Kasumi-1 (cell line): ENCODE measurements at places on chromosomes 7 and 10.

GRCh38 chr7:151867912-151868311, 9.0 kb downstream of the PRKAG2 start:
- no peak for DNase-seq

DNA sequence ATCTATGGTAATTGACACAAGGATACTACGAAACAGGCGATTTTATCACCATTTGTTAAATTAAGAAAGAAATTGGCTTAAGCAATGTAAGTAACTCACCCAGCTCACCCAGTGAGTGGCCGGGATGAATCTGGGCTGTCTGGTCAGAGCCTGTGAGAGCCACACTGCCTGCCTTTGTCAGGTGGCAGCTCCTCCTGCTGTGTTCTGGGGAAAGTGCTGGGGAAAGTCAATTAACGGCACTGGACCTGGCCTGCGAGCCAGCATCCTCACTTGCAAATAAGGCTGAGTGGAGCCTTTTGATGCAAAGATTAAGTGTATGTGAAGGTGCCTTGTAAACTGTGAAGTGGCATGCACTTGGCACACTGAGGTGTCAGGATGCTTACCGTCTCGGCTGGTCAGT, 13.4 kb upstream of the CXCL12 start:
- DNase-seq, result no peak

DNA sequence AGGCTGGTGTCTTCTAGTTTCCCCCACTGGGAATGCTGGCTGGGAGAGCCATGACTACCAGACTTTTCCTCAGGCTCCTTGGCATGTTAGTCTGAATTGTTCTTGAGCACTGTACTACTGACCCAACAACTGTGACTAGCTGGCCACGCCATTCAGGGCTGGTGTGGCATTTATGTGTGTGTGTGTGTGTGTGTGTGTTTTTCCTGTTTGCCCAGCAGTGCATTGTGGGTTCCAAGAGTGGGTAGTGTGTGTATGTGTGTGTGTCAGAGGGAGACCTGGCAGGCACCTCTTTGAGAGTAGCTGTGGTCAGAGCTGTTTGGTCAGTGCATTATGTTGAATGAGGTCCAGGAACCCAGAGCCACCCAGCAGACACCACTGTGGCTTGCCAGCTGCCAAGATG, 9.2 kb downstream of the PCBD1 start:
- no peak for DNase-seq

DNA sequence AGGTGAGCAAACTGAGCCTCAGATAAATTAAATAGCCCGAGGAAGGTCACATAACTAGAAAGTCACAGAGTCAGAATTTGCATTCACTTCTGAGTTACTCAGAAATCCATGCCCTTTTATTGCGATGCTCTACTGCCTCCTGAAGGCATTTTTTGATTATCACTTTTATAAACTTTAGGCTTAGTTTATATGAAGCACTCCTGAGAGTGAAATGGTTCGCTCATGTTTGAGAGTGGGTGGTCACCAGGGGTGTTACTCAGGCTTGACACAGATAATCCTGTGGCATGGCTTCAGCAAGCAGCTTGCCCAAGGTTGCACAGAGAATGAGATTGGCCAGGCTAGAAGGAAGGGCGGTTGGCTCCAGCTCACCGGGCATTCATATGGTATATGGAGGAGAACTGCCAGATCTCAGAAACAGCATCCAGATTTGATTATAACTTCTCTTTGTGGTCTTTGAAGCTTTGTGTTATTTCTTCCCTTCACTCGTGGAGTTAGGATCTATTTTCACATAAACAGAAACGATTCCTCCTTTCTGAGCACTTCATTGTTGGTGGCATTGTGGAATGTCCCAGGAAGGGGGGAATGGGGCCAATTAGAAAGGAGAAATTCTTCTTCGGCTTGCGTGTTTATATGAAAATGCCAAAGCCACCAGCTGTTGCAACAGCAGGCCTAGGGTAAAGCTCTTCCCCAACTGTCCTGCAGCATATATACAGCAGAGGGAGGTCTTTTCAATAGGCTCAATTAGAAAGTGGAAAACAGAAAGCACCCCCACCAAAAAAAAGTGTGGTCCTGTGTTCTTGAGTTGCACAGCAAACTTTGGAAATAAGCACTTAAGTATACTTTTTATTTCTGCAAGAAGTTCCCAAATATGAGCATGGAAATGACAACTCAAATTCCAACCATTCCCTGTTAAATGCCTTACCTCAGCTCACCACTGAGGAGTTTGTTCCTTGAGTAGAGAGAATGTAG, 628.8 kb downstream of the SUGCT start:
- no peak for DNase-seq

- no peak for DNase-seq
These were observed 370.3 kb upstream of the LRRN3 start for GRCh38 chr7:110720626-110721025.

GRCh38 chr10:68471063-68471585, 649 bp downstream of the DNA2 start:
- peak; percentile 41 for DNase-seq

GRCh38 chr10:43931308-43931930, 282.7 kb upstream of the ZNF32 start:
- DNase-seq, result no peak

GRCh38 chr7:33909755-33910154, 4.4 kb downstream of the BMPER start:
- no peak for DNase-seq

DNA sequence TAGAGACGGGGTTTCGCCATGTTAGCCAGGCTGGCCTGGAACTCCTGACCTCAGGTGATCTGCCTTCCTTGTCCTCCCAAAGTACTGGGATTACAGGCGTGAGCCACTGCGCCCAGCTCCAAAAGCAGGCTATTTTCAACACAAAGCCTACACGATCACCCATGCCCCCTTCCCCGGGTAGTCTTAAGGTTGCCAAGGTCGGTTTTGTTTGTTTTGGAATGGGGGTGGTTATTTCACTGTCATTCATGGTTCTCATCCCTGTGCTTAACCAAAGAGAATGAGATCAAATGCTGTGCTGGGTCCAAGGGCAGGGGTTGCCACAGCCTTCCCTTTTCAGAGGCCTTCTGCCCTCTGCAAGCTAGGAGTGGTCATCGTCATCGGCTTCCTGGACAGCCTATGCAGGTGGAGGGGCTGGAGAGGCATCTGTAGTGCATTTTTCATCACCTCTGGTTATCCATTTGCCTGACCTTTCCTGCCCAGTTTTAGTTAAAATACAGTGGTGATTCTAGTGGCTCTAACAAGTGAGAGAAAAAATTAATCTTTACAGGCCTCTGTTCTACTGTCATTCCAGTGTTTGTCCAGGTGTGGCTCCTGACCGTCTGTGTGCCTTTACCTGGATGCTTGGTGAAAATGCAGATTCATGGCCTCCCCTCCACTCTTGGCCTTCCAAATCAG, 11.4 kb downstream of the BLVRA start:
- DNase-seq, result no peak

- DNase-seq, result peak; percentile 38
These were observed 17.0 kb upstream of the GIMAP2 start for GRCh38 chr7:150668472-150668911.
